HepG2 (cell line): ENCODE measurements at places on chromosomes 16 and 17.

- no peak for DNase-seq
These were observed 79.9 kb downstream of the ZNF18 start for GRCh38 chr17:11917415-11917814.

- DNase-seq: no peak
These were observed 63.5 kb upstream of the PLCG2 start for GRCh38 chr16:81715358-81716196.

- no peak for DNase-seq
These were observed 36.5 kb upstream of the C17orf78 start for GRCh38 chr17:37339321-37339720.

DNA sequence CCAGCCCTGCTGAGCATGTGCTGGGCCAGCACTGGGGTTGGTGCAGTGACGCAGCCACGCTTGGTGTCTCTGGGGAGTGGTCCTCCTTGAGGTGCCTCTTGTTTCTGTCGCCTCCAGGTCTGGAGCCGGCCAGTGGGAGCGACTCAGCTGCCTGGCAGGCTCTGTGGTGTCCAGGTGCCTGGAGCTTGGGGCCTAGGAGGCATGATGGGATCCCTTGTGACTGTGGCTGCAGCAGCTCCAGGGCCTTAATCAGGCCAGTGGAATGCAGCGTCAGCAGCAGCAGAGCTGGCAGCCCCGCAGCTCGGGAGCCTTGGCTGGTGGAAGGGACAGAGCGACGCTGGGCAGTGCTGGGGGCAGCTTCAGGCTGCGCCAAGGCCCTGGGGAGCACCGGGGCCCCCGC lies 74.7 kb upstream of the CIBAR2 start:
- DNase-seq: no peak

- no peak for DNase-seq
These were observed 1.1 kb downstream of the ARL4D start for GRCh38 chr17:43399839-43400328.

DNA sequence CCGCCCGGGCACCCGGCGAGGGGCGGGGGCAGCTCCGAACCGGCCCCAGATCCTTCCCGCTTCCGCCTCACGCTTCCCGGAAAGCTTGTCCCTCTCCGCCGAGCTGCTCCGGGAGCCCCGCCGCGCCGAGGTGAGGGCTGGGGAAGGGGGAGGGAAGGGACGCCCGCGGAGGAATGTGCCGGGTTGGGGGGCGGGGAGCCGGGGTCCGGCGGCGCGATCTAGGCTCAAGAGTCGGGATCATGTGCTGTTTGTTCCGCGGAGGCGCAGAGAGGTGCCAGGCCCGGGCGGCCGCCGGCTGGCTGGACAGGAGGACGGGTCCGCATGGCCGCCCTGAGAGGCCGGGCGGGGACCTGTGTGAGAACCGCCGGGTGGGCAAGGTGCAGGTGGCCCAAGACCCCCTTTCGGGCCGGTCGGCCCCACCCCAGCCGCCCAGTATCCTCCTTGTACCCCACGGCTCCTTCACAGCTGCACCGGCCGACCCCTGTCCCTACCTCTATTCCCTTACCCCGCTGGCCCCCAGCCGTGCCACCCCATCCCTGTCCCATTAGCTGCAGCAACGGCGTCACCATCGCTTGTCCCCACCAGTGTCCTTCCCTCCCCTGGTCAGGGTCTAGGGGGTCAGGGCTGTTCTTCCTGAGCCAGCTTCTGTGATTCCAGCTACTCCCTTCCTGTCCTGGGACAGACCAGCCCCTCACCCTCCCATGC lies 429 bp downstream of the KIF1C start:
- DNase-seq: peak; percentile 40

DNA sequence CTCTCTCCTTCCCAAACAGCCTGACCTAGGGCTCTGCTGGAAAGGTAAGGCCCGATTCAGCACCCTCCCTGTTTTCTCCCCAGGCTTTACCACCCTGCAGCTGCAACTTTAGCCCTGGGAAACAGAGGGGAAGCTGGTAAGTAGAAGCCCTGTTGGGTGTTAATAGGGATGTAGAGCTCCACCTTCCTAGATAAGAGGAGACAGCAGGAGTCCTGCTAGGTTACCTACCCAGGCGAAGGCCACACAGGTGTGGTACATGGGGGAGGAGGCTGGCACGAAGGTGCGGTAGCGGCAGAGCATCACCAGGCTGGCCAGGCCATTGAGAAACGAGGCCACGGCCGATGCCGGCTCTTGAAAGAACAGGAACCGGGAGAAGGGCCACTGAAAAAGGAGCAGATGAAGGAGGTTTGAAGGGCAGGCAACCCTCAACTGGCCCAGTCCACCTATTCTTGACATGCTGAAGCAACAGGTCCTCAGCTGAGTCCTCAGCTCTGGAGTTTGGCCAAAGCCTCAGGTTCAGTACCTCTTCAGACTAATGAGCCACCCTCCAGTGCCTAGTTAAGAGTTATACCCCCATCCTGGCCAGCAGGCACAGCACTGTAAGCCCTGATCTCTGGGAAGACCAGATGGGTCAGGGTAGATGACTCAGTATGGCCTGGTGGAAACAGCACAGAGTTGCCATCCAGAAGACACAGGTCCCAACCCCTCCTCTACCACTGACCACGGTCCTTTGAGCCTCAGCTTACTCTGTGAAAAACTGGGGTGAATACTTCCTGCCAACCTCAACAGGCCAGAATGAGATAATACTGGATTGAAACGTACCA lies 3.3 kb downstream of the PGAP3 start:
- DNase-seq: no peak

DNA sequence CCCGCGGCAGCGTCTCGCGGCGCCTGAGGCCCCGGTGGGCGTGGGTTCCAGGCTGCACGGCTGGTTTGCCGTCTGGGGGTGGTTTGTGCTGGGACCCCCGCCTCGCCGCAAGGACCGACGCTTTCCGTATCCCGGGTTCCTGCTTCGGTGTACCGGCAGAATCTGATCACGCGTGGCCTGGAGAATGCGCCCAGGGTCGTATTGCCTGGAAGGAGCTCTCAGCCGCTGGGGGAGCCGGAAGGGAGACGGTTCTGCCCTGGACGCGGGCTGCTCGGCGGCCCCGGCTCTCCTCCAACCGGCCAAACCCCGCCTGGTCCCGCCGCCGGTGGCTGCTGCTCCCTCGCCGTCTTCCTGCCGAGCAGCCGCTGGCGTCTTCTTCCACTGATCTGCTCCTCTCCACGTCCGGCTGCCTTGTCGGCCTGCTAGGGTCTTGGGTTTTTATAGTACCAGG lies 39.8 kb downstream of the ZNF778 start:
- no peak for DNase-seq

- DNase-seq: no peak
These were observed 723 bp downstream of the NTHL1 start for GRCh38 chr16:2046893-2047329.

DNA sequence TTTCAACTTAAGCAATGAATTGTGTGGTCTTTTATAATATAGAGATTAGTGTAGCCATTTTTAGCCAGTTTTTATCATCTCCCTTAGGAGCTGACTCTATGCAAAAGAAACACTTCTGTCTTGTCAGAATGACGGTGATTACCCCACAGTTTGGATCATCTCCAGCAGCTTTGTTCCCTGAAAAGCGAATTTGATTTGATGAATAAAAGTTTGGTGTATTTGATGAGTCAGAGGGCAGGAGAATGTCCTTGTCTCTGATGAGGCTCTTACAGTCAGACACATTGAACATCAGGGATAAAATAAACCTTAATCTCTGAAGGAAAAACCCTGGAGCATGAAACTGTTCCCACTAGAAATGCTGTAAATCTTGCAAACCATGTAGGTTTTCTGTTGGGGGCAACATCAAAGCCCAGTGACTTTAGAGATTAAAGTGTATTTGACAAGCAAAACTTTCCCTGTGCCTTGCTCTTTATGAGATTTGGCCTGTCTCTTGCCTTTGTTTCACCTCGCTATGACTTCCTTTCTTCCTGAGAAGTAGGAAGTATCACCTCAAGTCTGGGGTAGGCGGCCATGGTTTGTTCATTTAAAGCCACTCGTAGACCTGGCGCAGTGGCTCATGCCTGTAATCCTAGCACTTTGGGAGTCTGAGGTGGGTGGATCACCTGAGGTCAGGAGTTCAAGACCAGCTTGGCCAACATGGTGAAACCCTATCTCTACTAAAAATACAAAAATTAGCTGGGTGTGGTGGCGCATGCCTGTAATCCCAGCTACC lies 209.3 kb downstream of the FTO start:
- no peak for DNase-seq

GRCh38 chr17:17153709-17154108 lies 52.4 kb downstream of the PLD6 start:
- no peak for DNase-seq

DNA sequence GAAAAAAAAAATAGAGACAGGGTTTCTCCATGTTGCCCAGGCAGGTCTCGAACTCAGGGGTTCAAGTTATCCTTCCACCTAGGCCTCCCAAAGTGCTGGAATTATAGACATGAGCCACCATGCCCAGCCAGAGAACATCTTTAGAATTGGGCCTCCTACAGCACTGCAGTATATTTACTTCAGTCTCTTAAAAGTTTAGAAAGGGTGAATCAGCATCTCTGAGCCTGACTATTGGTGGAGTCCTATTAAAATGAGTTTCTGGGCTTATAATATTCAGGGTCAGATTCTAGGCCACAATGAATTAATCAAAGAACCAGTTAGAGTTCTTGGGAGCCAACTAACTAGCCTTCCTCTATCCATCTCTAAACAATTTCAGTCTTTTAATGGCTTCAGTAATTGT lies 22.8 kb downstream of the TADA2A start:
- DNase-seq: no peak

- DNase-seq: peak; percentile 95
These were observed 480 bp upstream of the MPRIP start for GRCh38 chr17:17041571-17042383.

GRCh38 chr17:45393411-45393810 lies 39.3 kb downstream of the ARHGAP27 start:
- no peak for DNase-seq

- no peak for DNase-seq
These were observed 14.1 kb upstream of the CDK10 start for GRCh38 chr16:89672177-89672941.

DNA sequence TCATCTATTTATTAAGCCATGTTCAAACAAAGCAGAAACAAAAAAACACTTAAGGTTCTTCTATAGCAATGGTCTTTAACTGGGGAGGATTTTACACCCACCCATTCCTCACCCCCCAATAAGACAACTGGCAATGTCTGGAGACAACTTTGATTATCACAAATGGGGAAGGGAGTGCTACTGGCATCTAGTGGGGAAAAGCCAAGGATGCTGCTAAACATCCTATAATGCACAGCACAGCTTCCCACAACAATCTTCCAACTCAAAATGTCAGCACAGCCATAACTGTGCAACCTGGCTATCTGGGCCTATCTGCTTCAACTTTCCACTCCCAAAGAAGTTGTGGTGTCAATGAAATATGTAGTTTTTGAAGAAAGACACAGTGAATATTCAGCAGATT lies 1044.4 kb downstream of the CDH8 start:
- no peak for DNase-seq

GRCh38 chr16:11217651-11218603 lies 38.1 kb downstream of the SOCS1 start:
- no peak for DNase-seq

GRCh38 chr16:29720703-29721102 lies 25.1 kb downstream of the C16orf54 start:
- DNase-seq: peak; percentile 80

DNA sequence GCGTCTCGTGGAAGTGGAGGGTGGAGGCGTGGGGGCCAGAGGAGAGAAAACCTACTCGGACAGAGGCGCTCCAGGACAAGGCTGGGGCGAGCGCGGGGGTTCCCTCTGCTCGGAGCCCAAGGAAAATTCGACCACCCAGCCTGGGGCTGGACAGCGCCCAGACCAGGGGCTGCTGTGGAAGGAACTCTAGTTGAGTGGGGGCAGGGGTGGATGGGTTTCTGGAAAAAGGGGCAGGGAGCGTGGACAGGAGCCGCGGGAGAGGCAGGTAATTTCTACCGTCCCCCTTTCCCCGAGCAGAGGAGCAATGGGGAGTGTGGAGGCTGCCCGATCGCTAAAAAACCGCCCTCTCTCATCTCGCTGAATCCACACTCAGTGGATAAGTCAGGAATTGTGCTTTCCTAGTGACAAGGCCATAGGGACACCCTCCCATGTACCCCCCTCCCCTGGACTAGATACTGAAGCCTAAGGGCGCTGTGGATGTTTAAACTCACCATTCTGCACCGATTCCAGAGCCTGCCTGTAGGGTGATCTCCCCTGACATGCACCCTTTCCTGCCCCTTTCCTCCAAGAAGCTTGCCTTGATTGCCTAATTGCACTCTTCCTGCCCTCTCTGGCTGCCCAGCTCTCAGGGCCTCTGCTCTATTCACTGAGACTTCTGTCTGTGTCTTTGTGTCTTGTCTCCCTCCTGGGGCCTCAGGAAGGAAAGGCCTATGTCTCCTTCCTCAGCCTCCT lies 90.7 kb upstream of the TMEM97 start:
- no peak for DNase-seq

DNA sequence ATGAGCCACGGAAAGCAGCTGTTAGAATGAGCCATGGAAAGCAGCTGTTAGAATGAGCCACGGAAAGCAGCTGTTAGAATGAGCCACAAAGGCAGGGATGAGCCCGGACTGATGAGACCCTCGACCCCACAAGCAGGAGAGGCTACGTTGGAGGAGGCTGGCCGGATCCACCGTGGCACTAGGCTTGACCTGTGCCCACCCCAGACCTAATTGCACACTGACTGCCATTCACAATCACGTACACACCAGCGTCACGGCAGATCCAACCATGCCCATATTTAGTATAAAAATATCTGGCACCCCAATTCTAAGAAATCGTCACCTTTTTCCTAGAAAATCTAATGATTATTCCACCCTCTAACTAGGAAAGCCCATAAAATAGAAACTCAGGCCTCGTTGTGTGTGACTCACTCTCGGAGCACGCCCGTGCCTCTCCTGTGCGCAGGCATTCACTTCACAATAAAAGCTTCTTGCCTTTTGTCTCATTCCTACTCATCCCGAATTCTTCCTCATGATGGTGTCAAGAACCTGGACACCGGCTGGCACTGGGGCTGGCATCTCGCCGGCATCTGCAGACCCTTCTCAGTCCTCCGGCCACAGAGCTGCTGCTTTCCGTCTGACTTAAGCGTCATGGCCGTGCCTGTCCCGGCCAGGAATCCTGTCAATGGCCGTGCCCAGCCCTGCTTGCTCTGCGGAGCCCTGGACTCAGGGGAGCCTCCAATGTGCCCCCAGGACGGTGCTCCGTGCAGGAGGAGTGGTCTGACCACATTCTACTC lies 5.5 kb upstream of the SECTM1 start:
- no peak for DNase-seq

- DNase-seq: no peak
These were observed 74.6 kb downstream of the ITFG1 start for GRCh38 chr16:47386201-47386718.

DNA sequence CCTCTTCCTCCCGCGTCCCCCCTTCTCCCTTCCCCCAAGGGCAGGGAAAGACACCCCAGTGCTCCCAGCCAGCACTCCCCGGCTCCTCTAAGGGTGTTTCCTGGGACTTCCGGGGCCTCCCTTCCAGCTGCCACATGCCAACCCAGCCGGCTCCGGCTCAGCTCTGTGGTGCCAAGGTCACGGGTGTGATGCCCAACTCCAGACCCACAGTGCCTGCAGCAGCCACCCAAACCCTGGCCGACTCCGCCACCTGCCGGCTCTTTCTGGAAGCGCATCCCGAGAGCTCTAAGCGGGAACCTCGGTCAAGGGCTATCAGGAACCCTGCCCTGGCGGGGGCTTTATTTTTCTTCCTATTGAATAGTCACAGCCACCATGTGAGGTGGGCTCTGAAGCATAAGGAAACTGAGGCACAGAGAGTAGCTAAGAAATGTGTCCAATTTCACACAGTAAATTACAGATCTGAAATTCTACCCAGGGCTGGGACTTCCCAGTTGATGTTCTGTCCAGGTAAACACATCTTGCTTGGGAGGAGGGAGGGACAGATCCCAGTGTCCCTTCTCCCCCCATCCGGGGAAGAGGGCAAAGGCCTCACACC lies 3.3 kb upstream of the PPP1R1B start:
- peak; percentile 62 for DNase-seq
